ENCODE measurements at places on chromosomes 2 and 18. TPM values are rescaled to one million over a fixed set of nuclear protein-coding genes. Genes with fewer than 3 reads are reported as not detected.

The CTAGE1 gene
- not detected for total RNA-seq

The RNF149 gene
- total RNA-seq = 47.3 TPM

DNA sequence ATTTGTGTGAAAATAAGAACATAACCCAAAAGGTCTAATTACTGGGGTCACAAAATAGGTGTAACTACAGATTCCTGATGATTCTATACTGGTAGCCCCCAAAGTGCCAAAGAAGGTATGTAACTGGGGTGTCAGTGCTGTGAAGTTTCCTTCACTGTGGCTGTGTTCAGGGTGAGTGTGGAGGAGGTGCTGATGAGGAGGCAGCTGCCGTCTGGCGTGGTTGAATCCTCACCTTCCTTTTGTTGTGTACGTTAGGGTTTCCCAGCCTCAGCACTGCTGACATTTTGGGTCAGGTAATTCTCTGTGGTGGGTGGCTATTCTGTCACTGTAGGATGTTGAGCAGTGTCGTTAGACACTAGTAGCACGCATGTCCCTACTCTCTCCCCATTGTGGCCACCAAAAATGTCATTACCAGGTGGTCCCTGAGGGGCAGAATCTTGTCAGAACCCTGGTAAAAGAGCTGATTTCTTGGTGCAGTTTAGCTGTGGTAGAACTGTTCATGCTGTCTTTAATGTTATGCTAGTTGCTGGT is 31.5 kb downstream of the ADNP2 start:
- H3K36me3 ChIP-seq = peaks cover 46% of the 10 kb centered on the region
- H3K27ac ChIP-seq = no peak overlapping the region
- no peak overlapping the region for H3K4me3 ChIP-seq

DNA sequence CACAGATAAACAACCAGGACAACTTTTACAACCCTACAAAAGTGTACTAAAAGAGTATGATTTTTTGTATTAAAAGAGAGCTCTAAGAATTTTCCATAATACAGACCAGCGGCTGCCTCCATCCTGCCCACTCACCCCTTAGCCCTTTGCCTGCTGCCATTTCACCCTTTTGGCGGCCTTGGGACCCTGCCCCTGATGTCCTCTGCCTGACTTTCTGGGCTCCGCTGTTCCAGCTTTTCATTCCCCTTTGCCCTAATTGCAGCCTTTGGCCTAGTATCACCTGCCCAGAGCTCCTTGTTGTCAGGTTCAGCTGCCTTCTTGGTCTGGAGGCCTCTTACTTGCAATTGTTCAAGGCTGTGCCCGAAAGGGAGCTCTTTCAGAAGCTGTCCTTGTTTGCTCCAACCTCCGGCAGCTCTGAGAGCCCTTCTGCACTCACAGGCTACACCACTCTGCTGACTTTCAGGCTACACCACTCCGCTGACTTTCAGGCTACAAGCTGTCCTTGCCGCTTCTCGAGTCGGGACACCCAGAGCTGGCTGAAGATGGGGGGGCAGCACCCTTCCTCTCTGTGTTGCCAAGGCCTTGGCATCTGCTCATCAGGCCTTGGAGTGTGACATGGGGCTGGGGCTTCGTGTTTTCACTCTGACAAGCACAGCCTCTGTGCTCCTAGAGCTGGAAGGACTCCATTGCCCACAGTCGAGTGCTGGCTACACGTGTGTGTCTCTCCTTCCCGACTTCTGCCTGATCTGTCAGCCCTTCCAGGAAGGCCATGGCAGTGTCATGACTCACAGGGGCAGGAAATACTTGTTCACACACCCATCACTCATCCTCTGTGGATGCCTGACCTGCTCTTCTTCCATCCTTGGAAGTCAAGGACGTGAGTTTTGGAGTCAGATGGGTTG is 43.1 kb upstream of the HDAC4 start:
- peaks cover 10% of the 10 kb centered on the region for H3K4me1 ChIP-seq
- DNase-seq = peak; percentile 75
- H3K4me3 ChIP-seq = no peak overlapping the region
- no peak overlapping the region for H3K27ac ChIP-seq
- H3K27me3 ChIP-seq = peaks cover 33% of the 10 kb centered on the region

DNA sequence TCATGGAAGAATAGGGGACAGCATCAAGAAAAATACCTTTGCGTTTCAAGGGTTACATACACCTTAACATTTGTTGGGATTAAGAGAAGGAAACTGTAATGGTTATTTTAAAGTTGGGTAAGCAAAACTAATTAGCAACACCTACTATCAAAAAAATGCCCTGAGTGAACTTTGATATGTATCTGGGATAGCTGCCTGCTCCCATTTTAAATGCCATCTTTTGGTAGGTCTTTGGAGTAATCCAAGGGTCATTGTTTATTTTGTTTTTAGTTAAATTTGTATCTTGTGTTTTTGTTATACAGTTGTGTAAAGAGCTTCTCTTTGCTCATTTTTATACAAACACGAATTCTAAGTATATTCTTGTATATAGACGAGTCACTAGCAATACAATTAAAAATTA is 9.9 kb downstream of the PTPN4 start:
- no peak for DNase-seq
- H3K4me1 ChIP-seq = peaks cover 11% of the 10 kb centered on the region
- H3K4me3 ChIP-seq = no peak overlapping the region
- H3K36me3 ChIP-seq = no peaks in the 10 kb centered on the region
- no peak overlapping the region for H3K27ac ChIP-seq
- H3K27me3 ChIP-seq = no peaks in the 10 kb centered on the region

DNA sequence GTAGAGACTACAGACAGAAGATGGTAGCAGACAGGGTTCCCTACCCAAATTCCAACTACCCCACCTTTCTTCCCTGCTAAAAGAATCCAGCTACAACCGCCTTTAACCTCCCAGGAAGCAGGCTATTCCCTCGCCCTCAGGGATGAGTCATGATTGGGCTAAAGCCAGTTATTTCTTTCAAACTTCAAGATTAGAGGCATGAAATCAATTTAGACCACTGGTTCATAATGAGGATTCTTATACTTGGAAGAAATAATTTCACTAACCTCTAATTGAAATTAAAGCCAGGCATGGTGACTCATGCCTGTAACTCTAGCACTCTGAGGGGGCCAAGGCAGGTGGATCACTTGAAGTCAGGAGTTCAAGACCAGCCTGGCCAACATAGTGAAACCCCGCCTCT is 20.0 kb downstream of the TRIP12 start:
- no peak overlapping the region for H3K4me3 ChIP-seq
- H3K4me1 ChIP-seq = peaks cover 13% of the 10 kb centered on the region
- no peaks in the 10 kb centered on the region for H3K27me3 ChIP-seq
- peaks cover 7% of the 10 kb centered on the region for H3K36me3 ChIP-seq
